Lower lobe of right lung (tissue), 2 donors: ENCODE measurements at places on chromosomes 16 and 17. TPM values are rescaled to one million over a fixed set of nuclear protein-coding genes. Genes with fewer than 3 reads are reported as not detected.

Gene CCL3
- total RNA-seq = 8.5 TPM

Gene ACSM2B
- not detected for total RNA-seq

Gene CRHR1
- total RNA-seq = not detected

Gene CNGB1
- total RNA-seq = 0.35 TPM

Gene PSKH1
- total RNA-seq = 28.3 TPM

Gene SPAG7
- total RNA-seq = 56.3 TPM

Gene RUNDC3A
- 0.38 TPM for total RNA-seq

Gene NPIPB8
- 2.7 TPM for total RNA-seq

Gene CIBAR2
- total RNA-seq = 12.8 TPM

Gene APOH
- 17.1 TPM for total RNA-seq

Gene TXNL4B
- total RNA-seq = 14.4 TPM

Gene RNU2-1
- total RNA-seq = 8,279 TPM

Gene JPT1
- total RNA-seq = 61.1 TPM

Gene IRX5
- 23.8 TPM for total RNA-seq

Gene CA5A
- total RNA-seq = 0.06 TPM

Gene CD300E
- total RNA-seq = 7.3 TPM

Gene HOXB3
- 11.3 TPM for total RNA-seq

Gene ITGAD
- total RNA-seq = 0.62 TPM

Gene CBFB
- total RNA-seq = 46.9 TPM

Gene GPRC5C
- 58.2 TPM for total RNA-seq

Gene GAS2L2
- 3.1 TPM for total RNA-seq

Gene NECAB2
- 0.44 TPM for total RNA-seq

Gene KRT9
- total RNA-seq = not detected

Gene ZNF469
- total RNA-seq = 2.0 TPM

Gene PRCD
- total RNA-seq = 8.2 TPM

Gene TBC1D3I
- total RNA-seq = 1.1 TPM

Gene EVI2A
- total RNA-seq = 45.2 TPM

Gene MT1M
- 29.8 TPM for total RNA-seq

Gene CRYBA1
- total RNA-seq = not detected

Gene MRC2
- total RNA-seq = 91.2 TPM

Gene CHST5
- 0.62 TPM for total RNA-seq

Gene RASD1
- total RNA-seq = 24.6 TPM

Gene MYH13
- total RNA-seq = not detected

Gene CDT1
- 3.5 TPM for total RNA-seq

Gene HSD17B1
- 2.2 TPM for total RNA-seq

Gene ZFP3
- 7.1 TPM for total RNA-seq

Gene CD300LB
- 1.5 TPM for total RNA-seq

Gene ADAM11
- total RNA-seq = 0.41 TPM

Gene QRICH2
- total RNA-seq = 4.5 TPM

Gene ARHGAP27
- total RNA-seq = 71.0 TPM

Gene SPDYE4
- total RNA-seq = not detected

Gene CCL16
- total RNA-seq = 0.50 TPM

Gene CACNA1G
- 0.21 TPM for total RNA-seq

Gene HYDIN
- 19.5 TPM for total RNA-seq

Gene CTRB1
- not detected for total RNA-seq

Gene BPTF
- 96.9 TPM for total RNA-seq

Gene PDK2
- 35.7 TPM for total RNA-seq

Gene DOC2B
- 6.2 TPM for total RNA-seq

Gene GLIS2
- 21.5 TPM for total RNA-seq

Gene TMC5
- 62.1 TPM for total RNA-seq

Gene CASKIN2
- 68.8 TPM for total RNA-seq
